Cardiac fibroblast (primary cell): ENCODE measurements at places on chromosomes 11 and 22.

GRCh38 chr11:71504531-71504930 is 22.5 kb upstream of the KRTAP5-7 start:
- DNase-seq, result no peak

GRCh38 chr11:29095821-29096220 is 921.0 kb downstream of the KCNA4 start:
- no peak for DNase-seq

DNA sequence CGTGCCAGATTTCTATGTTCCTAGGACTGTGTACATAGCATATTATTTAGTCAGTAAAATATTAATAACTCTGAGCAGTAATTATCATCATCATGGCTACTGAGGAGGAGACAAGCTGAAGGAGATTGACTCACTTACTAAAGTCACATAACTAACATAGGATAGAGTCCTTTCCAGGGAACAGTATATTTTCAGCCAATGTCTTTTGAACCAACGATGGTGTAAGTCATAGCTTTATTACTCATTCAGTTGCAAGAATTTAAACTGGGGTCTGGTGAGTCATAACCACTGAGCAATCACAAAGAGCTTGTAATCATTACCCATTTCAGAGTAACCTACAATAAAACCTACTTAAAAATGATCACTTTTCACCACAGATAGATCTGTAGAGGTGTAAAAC is 1564.8 kb upstream of the TENM4 start:
- peak; percentile 76 for DNase-seq

GRCh38 chr11:79671401-79671800 is 230.6 kb upstream of the TENM4 start:
- no peak for DNase-seq

- no peak for DNase-seq
Observed at GRCh38 chr11:3345736-3346135, 33.2 kb downstream of the ZNF195 start.

DNA sequence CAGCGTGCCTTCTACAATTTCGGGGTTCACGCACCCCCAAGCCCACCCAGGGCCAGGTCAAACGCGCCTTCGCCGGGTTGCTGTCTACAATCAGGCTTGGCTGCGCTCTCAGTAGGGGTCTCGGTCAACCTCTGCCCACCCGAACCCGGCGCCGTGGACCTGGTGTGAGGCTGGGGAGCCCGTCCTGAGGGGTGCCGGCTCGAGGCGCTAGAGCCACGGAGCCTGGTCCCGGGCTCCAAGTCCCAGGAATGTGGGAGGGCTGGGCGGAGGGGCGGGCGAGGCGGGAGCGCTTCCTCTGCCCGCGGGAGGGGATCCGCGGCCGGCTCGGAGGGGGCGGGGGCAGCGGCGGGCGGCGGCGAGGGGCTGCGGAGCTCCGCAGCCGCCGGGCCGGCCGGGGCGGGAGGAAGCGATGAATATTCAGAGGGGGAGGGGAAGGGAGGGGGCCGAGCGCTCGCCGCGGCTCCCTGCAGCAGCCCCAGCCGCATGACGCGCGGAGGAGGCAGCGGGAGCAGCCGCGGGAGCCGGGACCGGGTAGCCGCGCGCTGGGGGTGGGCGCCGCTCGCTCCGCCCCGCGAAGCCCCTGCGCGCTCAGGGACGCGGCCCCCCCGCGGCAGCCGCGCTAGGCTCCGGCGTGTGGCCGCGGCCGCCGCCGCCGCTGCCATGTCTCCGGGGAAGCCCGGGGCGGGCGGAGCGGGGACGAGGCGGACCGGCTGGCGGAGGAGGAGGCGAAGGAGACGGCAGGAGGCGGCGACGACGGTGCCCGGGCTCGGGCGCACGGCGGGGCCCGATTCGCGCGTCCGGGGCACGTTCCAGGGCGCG is at the start of gene PTPRJ:
TSS of gene PTPRJ (plus strand) at position 472 of the 819 bp plus-strand sequence. CDS start 354 bp downstream, outside the sequence.
- DNase-seq, result peak; percentile 65

GRCh38 chr11:62757846-62758788 is 3.3 kb upstream of the POLR2G start:
- no peak for DNase-seq

GRCh38 chr11:36501236-36501635 is 8.8 kb downstream of the TRAF6 start:
- DNase-seq, result no peak

DNA sequence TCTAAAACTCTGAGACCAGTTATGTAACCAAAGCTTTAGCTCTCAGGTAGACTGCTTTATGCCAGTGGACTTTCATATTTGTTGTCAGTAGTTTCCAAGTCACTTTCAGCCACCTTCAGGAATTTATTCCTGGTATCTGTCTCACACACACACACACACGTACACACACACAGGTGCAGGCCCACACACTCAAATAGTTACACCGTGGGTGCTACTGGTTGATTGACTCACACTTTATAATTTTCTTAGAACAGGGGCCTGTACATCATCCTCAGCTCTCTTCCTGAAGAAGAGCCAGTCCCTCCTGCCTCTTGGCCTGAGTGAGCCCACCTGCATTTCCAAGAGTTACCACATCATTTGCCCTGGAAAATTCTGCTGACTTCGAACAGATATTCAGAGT is 555.2 kb downstream of the SOX6 start:
- no peak for DNase-seq

DNA sequence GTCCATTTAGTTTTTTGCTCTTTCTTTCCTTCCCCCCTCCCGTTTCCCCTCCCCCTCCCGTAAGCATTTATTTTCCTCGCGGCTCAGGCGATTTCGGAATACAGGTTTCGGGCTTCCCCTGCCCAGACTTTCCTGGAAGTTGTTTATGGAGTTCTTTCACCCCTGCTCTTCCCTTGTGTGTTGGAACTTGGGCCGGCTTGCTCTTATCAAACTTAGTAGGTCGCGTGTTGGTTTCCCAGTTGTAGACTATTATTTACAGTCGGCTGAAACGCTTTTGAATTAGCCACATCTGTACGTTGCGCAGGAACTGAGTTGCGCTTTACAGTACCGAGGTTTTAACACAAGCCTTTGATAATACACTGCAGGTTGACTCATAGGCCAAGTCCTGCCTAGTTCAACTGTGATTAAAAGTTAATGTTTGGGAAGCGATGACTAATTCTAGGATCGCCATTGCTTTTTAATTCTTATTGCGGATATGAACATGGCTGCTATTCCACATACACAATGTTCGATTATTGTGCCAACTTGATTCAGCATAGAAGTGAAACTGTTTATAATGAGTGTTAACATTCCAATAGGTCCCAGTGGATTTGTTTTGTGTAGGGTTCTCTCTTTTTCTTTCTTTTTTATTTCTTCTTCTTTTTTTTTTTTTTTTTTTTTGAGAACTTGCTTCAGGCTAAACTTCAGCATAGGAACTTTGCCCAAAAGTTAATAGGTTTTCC is 1.7 kb downstream of the YAP1 start:
- DNase-seq, result peak; percentile 92

DNA sequence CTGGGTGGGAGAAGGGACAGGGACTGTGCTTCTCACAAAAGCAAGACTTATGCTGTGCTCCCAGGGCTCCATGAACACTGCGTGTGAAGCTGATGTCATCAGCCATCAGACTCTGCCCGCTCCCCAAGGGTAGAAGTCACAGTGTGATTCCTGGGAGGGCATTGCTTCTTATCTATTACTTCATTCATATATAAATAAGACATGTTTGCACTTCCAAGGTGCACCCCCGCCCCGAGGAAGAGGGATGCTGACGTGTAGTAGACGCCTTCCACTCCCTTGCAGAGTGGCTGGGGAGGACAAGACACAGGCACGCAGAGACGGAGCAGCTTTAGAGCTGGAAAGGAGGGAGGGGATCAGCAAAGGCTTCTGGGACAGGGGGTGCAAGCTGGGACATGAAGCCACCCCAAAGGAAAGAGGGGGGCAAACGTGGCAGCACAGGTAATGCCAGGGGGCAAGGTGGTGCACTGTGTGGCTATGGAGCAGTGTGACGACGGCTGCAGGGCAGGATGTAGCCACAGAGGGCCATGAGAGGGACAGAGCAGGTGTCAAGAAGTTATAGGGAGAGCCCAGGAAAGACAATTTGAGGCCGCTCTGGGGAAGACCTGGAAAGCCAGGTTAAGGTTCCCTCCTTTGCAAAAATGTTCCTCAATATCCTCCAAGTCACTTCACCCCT is 558.5 kb downstream of the MN1 start:
- no peak for DNase-seq

GRCh38 chr11:5631969-5632635 is 7.3 kb downstream of the TRIM34 start:
- DNase-seq, result no peak

GRCh38 chr11:5698281-5698680 is 8.7 kb downstream of the TRIM22 start:
- no peak for DNase-seq

DNA sequence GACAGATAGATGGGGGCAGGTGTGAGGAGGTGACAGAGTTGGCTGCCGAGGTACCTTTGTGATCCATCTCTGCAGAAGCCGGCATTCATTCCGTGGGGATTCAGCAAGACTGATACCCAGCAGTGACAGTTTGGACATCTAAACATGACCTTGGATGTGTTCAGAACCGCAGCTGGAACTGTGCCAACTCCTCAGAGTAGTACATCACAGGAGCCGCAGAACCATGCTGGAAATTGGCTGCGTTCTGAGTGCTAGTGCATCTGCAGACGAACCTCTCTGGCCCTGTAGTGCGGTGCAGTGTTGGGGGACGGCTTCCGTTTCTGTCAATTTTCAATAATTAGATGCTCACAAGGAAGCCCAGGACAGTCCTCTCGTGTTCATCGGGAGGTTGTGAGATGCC is 772.1 kb downstream of the NTM start:
- DNase-seq, result no peak

- peak; percentile 17 for DNase-seq
Observed at GRCh38 chr22:50660306-50660705, 12.3 kb upstream of the SHANK3 start.

DNA sequence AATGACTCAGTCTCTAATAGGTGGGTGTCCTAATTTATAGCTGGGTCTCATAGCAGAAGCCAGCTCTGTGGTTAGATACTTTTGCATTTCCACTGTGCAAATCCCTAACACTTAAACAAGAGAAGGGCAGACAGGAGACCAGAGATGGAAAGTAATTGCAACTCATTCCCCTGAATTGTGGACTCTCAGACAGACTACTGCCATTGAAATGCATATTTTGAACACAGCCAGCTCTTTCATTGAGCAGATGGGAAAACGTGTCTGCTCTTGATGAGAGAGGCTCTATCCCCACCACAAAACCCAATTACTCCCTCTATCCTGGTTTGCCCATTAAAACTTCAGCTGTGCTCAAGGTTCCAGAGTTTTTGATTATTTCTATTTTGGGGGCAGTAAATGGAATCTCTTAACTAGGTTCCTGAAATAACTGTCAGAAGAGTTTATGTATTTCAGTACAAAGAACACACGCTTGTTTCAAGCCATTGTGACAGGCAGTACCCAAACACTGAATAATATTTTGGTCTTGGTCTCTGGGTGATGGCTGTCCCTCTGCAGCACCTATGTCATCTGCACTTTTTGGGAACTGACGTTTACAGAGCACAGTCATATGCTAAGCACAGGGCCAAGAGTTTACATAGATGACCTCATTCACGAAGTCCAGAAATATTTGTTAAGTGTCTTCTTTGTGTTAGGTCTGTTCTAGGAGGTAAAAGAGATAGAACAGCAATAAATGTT is 41.7 kb downstream of the FAM227A start:
- DNase-seq, result no peak

GRCh38 chr22:29702000-29702930 is 17.5 kb upstream of the CABP7 start:
- peak; percentile 8 for DNase-seq

DNA sequence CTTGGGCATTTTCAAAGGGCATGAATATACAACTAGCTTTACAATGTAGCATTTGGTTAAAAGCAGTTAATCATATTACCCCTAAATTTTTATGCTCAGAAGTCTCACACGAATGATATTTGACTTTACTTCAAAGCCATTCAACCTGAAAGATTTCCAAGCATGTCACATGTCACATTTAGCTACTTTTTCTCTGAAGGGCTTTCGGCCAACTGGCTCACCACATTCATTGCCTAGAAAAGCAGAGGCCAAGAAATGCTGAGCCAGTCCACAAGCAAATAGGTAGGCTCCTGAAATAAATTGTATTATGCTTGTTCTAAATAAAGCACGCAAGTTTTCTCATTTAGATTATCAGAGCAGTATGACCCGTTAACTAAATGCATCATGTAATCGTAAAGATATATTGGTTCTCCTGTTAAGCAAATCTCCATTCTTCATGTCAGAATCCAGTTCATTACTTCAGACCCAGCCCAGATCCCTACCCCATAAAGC is 30.6 kb downstream of the PAX6 start:
- DNase-seq, result no peak

DNA sequence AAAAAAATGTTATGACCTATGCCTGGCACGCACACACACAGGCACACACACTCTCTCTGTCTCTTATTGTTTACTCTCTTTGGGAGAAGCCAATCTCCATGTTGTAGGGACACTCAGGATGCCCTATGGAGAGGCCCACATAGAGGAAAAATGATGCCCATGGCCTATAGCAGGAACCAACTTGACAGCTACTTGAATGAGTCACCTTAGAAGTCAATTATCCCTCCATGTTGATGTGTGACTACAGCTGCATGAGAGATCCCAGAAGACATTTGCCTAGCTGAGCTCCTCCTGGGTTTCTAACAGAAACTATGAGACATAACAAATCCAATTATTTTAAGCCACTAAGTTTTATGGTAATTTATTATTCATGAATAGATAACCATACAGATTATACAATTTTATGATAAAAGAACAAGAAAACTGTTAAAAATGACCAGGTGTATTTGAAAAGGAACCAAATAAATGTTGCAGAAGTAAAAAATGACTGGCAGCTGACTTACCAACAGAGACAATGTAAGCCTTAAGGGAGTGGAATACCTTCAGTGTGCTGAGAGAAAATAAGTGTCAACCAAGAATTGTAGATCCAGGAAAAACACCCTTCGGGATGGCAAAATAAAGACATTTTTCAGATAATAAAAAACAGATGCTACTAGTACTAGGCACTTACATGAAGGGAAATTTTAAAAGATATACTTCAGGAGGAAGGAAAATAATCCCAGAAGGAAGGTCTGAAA is 403.7 kb upstream of the SYN3 start:
- DNase-seq, result no peak

DNA sequence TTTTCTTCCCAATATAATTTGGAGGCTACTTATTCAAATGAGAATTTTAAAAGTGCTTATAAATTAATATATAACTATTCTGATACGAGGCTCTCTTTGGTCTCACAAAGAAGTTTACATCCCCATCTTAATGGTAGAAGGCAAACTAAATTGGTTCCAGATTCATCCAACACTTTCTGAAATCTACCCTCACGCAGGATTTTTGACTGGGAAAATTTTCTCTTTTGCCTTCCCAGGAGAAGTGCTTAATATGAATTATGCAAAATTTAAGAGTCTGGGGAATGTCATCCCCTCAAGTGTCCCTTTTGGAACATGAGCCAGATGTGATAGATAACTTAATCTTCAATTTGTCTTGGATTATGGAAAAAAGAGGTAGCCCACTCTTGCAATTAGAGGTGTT is at the start of gene OR4C11:
TSS of gene OR4C11 (minus strand) at position 101 of the 400 bp plus-strand sequence. CDS start 3,272 bp downstream, outside the sequence.
- DNase-seq, result no peak

- DNase-seq, result no peak
Observed at GRCh38 chr11:77705876-77706579, 68.4 kb upstream of the CLNS1A start.
